ENCODE measurements at places on chromosomes 4 and X.

- no peak for DNase-seq
Observed at GRCh38 chr4:25503779-25504178, 126.7 kb downstream of the ANAPC4 start.

GRCh38 chr4:53227451-53227850, 138.4 kb downstream of the SCFD2 start:
- DNase-seq, result no peak

DNA sequence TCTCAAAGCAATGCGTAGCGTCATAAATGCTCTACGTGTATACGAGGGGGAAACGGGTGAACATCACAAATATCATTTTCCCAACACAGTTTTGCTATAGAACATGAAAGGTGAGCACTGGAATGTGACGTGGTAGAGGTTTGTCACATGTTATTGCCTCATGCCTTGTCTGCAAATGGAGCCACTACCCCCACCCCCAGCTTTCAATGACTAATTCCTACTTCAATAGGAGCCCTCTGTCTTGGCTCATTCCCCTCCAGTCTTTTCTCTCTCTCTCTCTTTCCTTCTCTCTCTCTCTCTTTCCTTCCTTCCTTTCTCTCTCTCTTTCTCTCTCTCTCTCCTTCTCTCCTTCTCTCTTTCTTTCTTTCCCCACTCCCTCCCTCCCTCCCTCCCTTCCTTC, 127.0 kb downstream of the STOX2 start:
- no peak for DNase-seq

GRCh38 chr4:37742149-37742548, 56.0 kb upstream of the RELL1 start:
- DNase-seq, result no peak

DNA sequence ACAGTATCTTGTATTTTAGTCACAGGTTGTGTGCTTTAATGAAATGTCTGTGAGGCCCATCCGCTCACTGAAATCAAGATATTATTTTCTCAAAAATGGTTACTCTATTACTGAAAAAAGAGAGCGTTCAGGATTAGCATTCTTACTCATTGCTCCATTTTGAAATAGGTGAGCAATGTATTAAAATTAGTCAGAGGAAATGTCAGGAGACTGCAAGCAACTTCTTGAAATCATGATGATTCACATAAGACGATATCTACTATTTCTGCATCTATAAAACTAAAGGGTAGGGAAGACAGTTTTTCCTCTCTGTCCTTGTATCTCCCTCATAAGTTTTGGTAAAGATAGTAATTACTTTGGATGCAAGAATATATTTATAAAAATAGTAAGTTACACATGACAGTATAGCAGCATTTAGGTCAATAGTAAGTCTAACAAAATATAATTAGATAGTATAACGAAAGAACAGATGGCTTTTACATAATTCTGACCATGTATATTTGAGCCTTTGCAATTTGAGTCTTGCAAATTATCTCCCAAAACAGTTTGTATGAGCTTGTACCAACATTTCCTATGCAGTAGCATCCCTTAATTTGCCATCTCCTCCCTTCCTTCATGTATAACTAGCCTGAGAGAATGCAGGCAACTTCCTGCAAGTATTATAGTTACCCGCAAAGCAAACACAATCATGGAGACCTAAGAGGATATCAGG, 937.8 kb downstream of the PCDH7 start:
- DNase-seq, result no peak

- DNase-seq, result no peak
Observed at GRCh38 chr4:112704991-112705845, 68.3 kb downstream of the LARP7 start.

DNA sequence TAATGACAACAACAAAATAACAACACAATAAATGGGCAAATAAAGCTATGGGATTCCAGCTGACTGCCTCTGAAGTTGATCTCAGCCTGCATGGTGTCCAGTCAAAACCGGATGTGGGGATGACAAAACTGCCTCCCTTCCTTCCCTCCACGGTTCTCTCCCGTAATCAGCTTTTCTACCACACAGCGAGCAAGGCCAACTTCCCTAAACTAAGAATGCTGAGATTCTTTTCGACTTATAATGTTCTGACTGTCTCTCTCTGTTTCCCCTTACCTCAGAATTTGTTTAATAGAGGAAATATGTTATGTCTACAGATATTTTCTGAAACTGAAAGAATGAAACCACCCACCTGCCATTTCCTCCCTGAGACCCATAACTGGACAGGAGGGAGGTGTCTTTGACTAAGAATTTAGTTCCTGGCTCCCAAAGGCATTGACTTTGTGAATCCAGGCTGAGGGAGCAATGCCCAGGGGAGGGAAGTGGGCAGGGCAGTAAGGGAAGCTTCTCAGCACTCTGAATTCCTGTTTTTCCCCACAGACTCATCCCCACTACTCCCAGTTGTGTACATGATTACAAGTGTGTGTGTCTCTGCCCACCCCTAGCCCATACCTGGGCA, 1.0 kb upstream of the TLR1 start:
- no peak for DNase-seq

- no peak for DNase-seq
Observed at GRCh38 chr4:183185018-183185417, 86.0 kb downstream of the WWC2 start.

GRCh38 chr4:24605216-24605615, 20.9 kb upstream of the DHX15 start:
- DNase-seq, result no peak

GRCh38 chr4:93761286-93761685, 67.3 kb upstream of the ATOH1 start:
- no peak for DNase-seq

DNA sequence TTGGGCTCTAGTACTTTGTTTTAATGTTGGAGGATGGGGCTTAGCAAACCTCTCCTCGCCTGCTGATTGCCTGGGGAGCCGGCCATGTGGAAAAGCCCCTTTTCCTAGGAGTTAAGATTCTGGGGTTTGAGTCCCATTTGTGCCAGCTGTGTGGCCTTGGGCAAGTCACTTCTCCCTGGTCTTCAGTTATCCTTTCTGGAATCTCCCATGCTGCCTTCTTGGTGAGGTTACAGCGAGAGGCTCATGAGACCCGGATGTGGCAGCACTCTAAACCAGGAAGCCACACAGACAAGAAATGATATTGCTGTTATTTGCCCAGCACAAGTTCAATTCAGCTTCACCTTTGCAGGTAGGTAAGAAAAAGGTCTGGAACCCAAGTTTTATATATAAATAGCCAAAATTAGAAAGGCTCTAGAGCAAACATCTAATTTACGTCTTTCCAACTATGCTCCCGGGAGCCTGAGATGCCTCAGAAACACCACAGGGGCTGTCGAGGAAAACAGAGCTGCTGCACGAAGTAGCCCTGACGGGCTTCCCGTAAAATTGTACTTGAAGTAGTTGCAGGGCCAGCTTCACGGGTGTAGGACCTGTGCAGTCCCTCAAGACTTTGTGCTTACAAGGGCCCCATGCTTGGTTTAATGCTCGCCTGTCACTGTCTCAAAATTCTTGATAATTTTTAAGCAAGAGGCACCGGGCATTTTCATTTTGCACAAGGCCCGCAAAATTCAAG, 8.3 kb upstream of the SASH3 start:
- DNase-seq, result no peak

GRCh38 chr4:80014531-80014930, 58.5 kb downstream of the ANTXR2 start:
- DNase-seq, result no peak

GRCh38 chrX:3712051-3712869, 1.2 kb downstream of the PRKX start:
- DNase-seq, result no peak

GRCh38 chr4:119281393-119281792, 40.5 kb downstream of the FABP2 start:
- DNase-seq, result no peak

GRCh38 chr4:99670409-99671073, 12.9 kb upstream of the C4orf54 start:
- no peak for DNase-seq

- DNase-seq, result no peak
Observed at GRCh38 chr4:95515589-95515988, 33.2 kb downstream of the UNC5C start.

- no peak for DNase-seq
Observed at GRCh38 chr4:150828159-150828558, 186.9 kb downstream of the LRBA start.

- no peak for DNase-seq
Observed at GRCh38 chr4:86129546-86129945, 230.3 kb downstream of the MAPK10 start.
